ENCODE measurements at places on chromosomes 4 and X. TPM values are rescaled to one million over a fixed set of nuclear protein-coding genes. Genes with fewer than 3 reads are reported as not detected.

SSX4 gene
- total RNA-seq: not detected

ZNF157 gene
- 0.26 TPM for total RNA-seq

CT55 gene
- not detected for total RNA-seq

DNA sequence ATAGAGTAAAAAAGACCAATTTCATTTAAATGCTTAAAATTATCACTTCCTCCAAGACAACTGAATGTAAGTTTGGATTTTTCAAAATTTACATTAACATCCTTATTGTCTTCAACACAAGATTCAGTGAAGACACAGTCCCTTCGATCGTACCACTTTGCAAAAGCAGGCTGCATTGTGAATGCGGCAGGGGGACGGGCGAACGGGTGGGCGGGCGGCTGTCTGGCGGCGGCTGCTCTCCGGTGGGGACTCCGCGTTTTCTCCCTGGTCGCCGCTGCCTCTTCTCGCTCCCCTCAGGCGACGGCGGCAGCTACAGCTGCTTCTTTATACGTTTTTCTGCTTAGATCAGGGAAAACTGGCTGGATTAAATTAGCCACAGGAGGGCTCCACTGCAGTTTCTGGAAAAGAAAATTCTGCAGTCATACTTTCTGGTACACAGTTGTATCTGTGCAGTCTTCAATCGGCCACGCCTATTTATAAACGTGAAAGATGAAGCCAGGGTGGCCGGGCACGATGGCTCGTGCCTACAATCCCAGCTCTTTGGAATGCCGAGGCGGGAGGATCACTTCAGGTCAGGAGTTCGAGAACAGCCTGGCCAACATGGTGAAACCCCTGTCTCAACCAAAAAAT lies 33.9 kb upstream of the HPF1 start:
- DNase-seq: peak; percentile 49

DNA sequence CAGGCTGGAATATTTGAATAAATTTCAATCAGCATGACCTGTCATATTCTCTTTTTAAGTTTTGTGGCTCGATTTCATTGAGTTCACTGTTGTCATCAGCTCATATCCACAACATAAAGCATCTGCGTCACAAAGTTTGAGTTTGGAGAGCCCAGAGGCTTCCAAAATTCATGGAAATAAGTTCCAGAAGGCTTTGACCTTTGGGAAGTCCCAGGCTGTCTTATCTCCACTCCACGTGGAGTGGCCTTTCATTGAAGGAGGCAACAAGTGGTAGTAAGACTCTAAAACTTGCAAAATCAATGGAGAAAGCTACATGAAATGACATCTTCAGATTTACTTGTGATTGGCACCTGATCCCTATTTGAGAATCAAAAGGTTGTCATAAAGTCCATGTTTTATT lies 54.1 kb upstream of the UNC5C start:
- DNase-seq: no peak

DNA sequence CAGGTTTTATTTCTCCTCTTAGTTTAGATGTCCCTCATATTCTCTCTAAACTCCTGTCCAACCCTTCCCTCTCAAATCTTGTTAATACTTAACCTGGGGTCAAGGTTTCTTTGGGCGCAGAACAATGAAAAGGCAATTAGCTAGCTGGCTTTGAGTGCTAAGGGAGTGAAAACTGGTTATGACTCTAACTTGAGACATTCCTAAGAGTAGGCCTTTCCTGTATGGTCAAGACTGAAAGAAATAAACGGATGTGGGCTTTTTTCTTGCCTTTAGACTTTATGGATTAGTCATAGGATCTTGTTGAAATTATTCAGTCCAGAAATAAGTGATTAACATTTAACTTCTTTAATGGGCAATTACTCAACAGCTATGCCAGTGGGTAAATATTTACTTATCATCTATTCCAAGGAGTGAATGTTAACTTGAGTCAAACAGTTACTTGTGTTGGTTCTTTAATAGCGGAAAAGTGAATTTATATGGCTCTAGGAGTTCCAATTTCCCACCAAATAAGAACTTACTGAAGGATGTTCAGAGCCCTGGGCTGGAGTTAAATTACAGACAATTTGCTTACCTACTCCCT lies 141.7 kb upstream of the SCML1 start:
- no peak for DNase-seq

GRCh38 chrX:108127152-108127551 lies 35.6 kb downstream of the ATG4A start:
- no peak for DNase-seq
